Activated naive CD4-positive, alpha-beta T cell (primary cell): ENCODE measurements at places on chromosomes 7 and 10.

GRCh38 chr7:19920166-19920565, 146.7 kb upstream of the TMEM196 start:
- DNase-seq: no peak

- no peak for DNase-seq
Measured at GRCh38 chr7:94908323-94909178, 1.2 kb downstream of the PPP1R9A start.

- no peak for DNase-seq
Measured at GRCh38 chr10:63392224-63392623, 73.6 kb downstream of the JMJD1C start.

DNA sequence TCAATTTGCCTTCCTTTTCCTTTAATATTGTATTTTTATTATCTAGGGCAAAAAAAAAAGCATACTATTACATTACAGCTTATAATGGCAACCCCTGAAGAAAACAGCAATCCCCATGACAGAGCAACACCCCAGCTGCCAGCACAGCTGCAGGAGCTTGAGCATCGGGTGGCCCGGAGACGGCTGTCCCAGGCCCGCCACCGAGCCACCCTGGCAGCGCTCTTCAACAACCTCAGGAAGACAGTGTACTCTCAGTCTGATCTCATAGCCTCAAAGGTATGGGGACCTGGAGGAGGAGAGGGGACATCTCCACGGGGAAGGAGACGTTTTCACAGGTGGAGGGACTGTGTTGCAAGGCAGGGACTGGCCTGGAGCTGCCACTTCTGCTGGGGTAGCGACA, 6.8 kb downstream of the STRA8 start:
- no peak for DNase-seq

- no peak for DNase-seq
Measured at GRCh38 chr10:23371073-23371472, 26.5 kb upstream of the C10orf67 start.

DNA sequence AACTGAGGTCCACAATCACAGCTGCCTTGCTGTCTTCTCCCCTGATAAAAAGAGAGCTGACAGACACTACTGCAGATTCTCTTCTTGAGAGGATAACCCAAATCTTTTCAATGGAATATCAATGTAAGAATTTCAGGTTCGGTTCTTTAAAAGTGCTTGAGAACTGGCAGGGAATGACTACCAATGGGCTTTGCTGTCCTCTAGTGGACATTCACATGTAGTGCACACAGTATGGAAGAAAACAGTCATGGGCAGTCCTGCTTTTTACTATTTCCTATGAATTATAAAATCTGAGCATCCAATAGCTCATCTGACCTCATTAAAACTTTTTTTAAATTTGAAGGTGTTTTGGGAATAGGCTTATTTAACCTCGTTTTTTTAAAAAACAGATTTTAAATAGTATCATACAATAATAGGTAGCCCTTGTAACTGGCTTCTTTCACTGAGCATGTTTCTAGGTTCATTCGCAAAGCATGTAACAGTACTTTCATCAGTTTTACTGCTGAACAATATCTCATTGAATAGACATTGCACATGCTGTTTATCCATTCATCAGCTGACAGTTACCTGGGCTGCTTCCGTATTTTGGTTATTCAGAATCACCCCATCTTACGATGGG, 18.3 kb downstream of the FZD9 start:
- no peak for DNase-seq

- DNase-seq: no peak
Measured at GRCh38 chr10:6567203-6567703, 12.8 kb downstream of the PRKCQ start.

- no peak for DNase-seq
Measured at GRCh38 chr10:85667638-85668233, 698.9 kb downstream of the GRID1 start.

GRCh38 chr10:4351723-4352413, 474.1 kb upstream of the AKR1E2 start:
- DNase-seq: no peak

GRCh38 chr10:21479570-21480315, 45.7 kb downstream of the SKIDA1 start:
- DNase-seq: no peak

DNA sequence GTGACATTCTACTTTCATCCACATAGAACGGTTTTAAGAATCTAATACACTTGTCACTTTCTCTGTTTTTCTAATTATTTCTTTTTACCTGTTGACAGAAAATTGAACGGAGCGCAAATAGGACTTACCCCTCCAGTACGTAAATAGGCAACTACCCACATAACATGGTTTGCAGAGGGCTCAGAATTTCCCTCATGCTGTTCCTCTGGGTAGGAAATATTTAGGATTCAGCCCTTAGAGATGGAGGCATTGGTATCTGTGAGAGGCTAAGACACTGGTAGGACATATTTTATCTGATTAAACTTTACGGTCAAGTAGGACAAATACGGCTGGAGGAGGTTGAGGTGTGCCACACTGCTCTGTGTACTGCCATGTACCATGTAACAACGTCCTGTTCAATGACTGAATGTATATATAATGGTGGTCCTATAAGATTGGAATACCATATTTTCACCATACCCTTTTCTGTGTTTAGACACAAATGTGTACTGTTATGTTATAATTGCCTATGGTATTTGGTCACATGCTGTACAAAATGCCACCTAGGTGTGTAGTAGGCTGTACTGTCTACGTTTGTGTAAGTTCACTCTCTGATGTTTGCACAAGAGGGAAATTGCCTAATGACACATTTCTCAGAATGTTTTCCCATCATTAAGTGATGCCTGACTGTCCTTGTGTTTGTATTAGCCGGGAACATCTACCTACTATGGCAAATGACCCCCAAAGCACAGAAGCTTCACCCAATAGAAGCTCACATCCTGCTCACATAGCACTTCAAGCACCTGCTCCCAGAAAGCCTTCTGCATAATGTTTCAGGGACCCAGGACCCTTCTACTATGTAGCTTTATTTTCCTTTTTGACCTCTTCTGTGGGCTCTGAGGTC, 429.4 kb upstream of the AKR1E2 start:
- DNase-seq: no peak

DNA sequence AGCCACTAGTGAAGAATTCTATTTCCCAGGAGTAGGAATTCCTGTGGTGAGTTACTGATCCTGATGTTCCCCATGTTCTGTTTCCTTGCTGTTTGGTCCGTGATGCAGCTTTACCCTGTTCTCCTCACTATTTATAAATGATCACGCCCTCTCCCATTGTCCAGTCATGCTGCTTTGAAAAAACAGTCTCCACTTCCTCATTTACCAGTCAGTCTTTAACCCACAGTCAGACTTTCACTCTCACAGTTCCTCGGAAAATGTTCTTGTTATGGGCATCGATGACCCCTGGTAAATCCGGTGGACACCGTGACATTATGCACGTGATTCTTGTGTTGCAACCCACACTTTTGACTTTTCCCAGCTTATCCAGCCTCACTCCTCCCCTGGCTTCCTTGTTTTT, 14.4 kb downstream of the SCIN start:
- no peak for DNase-seq

DNA sequence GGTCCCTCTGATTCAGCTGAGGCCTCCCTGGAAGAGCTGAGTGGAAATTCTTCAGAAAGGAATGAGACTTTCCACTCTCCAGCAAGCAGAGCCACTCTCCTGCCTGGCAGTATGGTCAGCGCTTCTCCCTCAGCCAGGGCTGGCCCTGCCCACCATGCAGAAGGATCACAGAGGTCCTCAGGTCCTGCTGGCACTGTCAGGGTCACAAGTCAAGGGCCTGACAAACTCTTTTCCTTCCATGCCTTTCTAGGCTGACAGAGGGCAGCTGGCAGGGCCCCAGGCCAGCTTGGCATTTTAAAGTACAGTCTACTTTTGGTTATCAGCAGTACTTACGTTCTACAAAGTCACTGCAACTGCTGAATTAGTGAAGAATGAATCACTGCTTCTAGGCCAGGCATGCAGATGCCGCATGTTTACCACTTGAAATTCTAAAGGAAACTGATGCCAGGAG, 119.3 kb upstream of the FRMD4A start:
- no peak for DNase-seq

DNA sequence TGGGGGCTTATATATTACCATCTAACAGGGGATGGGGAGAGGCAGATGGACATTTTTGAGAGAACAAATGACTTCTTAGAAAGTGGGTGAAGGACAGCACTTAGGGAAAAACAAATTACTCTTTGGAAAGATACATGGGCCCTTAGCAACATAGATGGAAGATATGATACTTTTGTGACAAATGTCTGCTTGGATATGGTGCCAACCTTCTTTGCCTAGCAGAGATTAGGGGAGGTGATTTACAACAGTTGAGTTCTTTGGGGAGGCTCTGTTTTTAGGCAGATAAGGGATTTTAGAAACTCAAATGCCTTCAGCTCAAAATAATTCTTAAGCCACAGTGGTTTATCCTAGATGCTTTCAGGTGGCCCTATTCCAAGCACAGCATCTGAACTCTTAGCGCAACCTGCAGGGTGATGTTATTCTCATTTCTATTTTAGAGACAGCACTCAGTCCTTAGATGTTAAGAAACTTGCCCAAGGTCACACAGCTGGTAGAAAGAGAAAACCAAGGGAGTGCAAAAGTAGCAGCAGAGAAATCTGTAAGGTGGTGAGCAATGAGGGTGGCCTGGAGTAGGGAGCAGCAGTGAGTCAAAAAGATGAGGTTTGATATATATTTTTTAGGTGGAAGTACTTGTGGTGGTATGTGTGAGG, 75.1 kb upstream of the KMT2E start:
- no peak for DNase-seq

- no peak for DNase-seq
Measured at GRCh38 chr10:77892021-77892739, 34.4 kb downstream of the DLG5 start.

- no peak for DNase-seq
Measured at GRCh38 chr7:26792006-26792405, 72.4 kb downstream of the SKAP2 start.

DNA sequence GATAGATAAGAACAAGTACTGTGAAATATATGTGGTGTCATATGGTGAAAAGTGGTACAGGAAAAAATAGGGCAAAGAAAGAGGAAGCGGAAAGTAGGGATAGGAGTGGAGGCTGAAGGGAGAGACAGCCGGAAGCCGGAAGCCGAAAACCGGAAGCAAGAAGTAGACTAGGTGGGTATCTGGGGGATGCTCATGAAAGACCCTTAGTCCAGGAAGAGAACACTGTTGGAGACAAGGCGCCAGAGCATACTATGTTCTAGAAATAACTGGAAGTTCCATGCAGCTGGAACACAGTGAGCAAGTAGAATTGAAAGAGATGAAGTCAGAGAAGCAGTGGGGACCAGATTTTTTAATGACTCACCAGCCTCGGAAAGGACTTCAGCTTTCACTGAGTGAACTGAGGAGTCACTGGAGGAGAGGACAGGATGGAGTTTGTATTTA, 22.5 kb downstream of the ST8SIA6 start:
- no peak for DNase-seq

DNA sequence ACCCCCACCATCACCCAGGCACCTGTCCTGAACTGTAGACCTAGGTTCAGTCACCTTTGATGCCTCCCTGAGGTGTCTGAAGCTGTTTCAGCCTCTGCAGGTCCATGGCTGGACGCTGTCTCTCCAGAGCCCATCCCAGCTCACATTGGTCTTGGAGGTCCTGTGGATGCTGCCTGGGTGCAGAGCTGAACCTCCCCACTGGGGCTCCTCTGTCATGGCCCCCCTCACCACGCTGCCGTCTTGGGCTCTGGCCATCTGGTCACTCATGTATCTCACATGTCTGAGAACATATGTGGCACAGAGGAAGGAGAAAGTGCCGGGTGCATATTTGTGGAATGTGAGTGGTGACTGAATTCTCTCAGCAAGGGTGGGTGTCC, 108.9 kb downstream of the NKX6-2 start:
- no peak for DNase-seq

- no peak for DNase-seq
Measured at GRCh38 chr10:58593008-58593407, 80.3 kb downstream of the BICC1 start.

GRCh38 chr7:20244334-20245120, 27.3 kb upstream of the MACC1 start:
- DNase-seq: no peak

GRCh38 chr10:122674781-122675180, 24.9 kb downstream of the C10orf120 start:
- no peak for DNase-seq

DNA sequence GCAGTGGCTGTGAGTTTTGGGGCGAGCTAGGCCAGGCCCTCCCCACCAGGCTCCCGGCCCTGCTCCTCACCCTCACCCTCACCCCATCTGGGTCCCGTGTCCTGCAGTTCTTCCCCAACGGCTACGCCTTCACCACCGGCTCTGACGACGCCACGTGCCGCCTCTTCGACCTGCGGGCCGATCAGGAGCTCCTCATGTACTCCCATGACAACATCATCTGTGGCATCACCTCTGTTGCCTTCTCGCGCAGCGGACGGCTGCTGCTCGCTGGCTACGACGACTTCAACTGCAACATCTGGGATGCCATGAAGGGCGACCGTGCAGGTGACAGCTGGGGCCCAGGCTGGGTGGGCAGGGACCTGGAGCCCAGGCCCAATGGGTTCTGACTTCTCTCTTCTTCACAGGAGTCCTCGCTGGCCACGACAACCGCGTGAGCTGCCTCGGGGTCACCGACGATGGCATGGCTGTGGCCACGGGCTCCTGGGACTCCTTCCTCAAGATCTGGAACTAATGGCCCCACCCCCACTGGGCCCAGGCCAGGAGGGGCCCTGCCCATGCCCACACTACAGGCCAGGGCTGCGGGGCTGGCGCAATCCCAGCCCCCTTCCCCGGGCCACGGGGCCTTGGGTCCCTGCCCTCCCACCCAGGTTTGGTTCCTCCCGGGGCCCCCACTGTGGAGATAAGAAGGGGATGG, 4.9 kb downstream of the GNB2 start:
- DNase-seq: no peak

- no peak for DNase-seq
Measured at GRCh38 chr10:80154978-80155695, 22.6 kb downstream of the PLAC9 start.

DNA sequence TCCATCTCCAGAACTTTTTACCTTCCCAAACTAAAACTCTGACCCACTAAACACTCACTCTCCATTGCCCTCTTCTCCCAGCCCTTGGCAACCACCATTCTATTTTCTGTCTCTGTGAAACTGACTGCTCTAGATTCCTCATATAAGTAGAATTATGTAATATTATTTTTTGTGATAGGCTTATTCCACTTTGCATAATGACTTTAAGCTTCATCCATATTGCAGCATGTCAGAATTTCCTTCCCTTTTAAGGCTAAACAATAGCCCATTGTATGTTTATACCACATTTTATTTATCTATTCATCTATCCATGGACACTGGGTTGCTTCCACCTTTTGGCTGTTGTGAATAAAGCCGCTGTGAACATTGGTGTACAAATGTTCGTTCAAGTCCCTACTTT, 308.8 kb downstream of the RNLS start:
- DNase-seq: no peak

- DNase-seq: no peak
Measured at GRCh38 chr10:24439935-24440334, 231.0 kb downstream of the KIAA1217 start.

- no peak for DNase-seq
Measured at GRCh38 chr7:139108266-139109187, 993 bp downstream of the ZC3HAV1 start.

DNA sequence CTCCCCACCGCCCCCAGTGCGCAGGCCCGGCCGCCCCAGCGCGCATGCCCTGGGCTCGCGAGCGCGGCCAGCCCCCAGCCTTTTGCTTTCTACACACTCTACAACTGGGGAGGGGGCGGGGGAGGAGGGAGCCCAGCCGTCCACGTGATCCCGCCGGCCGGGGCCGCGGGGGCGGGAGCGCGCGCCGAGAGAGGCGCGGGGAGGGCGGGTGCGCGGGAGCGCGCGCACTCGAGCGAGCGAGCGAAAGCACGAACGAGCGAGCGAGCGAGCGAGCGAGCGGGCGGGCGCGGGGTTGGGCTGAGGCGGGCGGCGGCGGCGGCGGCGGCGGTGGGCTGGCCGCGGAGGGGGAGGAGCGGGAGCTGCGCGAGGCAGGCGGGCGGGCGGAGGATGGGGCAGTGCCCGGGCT, at the start of gene AUTS2:
TSS of gene AUTS2 (plus strand) at position 395 of the 406 bp plus-strand sequence. CDS start 1,179 bp downstream, outside the sequence.
- DNase-seq: no peak
